Midbrain (tissue), 1 donor: ENCODE measurements at places on chromosomes 13 and 19.

DNA sequence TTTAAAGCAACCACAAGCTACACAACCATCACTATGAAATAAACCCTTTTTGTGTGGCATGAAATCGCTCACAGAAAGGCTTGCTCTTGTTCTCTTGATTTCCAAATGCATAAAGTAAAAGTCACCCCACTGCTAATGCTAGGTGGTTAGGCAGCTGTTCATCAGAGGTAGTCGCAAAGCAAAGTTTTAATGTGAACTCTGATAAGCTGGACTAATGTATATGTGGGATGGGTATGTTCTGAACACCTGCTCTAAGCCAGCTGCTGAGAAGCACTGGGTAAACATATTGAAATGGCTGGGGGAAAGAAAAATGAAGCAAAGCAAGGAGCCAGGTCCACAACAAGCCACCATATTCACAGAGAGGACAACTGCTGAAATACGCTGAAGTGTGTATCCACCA, 142.3 kb downstream of the KLF12 start:
- no peak for DNase-seq

GRCh38 chr19:28420811-28421550, 792.0 kb downstream of the UQCRFS1 start:
- no peak for DNase-seq

DNA sequence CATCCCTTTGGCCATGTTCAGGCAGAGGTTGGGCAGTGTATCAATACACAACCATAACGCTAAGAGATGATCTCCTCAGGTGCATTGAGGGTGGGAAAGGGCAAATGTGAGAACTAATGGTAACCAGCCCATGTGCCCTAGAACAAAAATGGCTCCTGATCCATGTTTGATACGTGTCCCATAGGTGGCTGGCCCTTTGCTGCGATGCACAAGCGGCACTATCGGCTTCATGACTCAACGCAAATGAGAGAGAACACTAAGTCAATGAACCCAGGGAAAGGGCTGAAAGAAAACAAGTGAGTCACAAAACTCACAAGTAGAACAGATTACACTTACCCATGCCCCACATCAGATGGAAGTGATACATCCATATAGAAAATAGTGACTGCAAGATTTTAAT, 201.7 kb downstream of the ABCC4 start:
- DNase-seq = no peak

DNA sequence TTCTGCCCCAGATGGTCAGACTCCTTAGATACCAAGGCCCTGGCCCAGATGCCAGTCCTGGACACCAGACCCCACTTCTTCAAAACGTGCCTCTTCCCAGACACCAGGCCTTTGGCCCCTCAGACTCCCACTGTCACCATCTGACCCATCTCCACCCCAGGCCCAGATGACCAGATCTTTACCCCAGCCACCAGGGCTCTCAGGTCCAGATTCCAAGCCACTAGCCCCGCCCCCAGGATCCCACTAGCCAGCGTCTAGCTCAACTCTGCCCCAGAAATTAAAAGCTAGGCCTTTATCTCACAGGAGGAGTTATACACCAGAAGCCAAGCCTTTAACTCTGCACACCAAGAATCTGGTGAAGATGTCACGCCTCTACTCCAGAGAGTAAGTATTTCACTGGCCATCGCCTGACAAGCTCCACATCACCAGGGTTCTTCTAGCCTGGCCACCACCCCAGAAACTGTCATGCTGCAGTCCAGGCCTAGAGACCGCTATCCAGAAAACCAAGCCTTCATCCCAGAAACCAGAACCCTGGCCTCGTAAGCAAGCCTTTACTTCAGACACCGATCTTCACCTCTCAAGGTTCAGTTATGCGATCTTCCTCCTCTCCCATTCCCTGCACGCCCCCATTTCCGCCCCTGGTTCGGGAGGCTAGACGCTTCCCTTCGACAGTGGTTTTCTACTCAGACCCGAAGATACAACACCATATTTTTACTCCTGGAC, 595 bp downstream of the XAB2 start:
- no peak for DNase-seq

GRCh38 chr13:98515818-98516465, 61.0 kb downstream of the STK24 start:
- no peak for DNase-seq

DNA sequence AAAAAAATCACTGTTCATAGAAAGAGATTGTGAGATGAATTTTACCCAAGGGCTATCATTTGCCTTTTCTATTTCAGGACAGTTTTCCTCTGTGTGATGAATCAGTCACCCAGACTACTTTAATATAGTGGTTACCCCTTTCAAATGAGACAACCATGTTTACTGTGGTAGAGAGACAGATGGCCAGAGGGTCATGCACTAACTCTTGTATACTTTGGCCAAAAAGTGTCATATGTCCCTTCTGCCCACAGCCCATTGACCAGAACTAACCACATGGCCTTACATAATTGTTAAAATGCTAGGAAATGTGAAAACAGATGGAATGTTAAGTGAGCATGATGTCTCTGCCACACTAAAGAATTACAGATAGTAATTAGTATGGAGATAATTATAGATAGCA, 498.7 kb downstream of the DACH1 start:
- no peak for DNase-seq

DNA sequence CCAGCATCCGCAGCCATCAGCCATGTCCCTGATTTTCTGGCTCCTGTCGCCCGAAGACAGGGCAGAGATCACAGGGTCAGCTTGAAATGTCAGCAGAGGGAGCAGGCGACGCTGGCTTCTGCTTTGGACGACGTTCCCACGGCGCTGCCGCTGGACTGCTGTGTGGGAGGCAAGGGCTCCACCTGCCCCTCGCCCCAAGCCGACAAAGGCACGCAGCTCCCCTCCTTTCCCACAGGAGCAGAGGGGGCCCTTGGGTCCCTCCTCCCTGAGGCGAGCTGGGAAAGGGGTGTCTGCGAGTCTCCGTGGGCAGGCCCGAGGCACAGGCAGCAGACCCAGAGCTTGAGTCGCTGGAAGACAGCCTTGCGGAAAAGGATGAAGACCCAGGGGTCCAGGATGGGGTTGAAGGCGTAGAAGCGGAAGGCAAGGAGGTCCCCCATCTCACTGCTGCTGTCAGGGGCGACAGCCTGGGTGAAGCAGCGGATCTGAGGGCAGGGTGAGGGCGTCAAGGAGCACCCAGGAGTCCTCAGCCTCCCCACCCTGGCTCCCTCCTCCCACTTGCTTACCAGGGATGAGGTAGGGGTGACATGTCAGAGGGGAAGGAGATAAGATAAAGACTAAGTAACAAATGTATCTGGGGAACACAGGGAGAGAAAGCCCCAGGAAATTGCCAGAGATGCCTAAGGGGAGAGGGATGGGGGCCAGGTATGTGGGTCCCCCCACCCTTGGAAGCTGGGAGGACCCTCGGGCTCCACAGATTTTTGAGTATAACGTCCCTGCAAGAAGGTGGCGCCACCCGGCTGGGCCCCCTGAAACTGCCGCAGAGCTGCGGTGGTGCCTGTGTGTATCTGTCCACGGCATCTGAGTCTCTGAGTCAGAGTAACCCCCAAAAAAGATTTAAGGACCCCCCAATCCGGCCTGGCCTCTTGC, 3.4 kb downstream of the PTGIR start:
- no peak for DNase-seq

DNA sequence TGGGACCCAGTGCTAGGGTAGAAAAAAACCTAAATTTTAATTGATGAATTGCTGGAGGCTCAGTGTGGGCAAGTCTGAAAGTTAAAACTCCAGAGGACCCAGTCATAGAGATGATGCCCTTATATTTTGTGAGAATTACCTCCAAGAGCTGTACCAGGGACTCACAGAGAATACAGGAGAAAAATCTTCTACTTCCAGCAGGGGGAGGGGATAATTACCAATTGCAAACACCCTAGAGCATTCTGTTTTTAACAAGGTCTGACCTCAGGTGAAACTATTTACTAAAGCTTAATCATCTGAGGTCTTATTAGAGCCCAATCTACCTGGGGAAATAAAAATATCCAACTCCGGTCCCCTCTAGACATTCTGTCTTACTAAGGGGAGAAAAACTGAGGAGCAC, 994.7 kb upstream of the MIR17HG start:
- no peak for DNase-seq

DNA sequence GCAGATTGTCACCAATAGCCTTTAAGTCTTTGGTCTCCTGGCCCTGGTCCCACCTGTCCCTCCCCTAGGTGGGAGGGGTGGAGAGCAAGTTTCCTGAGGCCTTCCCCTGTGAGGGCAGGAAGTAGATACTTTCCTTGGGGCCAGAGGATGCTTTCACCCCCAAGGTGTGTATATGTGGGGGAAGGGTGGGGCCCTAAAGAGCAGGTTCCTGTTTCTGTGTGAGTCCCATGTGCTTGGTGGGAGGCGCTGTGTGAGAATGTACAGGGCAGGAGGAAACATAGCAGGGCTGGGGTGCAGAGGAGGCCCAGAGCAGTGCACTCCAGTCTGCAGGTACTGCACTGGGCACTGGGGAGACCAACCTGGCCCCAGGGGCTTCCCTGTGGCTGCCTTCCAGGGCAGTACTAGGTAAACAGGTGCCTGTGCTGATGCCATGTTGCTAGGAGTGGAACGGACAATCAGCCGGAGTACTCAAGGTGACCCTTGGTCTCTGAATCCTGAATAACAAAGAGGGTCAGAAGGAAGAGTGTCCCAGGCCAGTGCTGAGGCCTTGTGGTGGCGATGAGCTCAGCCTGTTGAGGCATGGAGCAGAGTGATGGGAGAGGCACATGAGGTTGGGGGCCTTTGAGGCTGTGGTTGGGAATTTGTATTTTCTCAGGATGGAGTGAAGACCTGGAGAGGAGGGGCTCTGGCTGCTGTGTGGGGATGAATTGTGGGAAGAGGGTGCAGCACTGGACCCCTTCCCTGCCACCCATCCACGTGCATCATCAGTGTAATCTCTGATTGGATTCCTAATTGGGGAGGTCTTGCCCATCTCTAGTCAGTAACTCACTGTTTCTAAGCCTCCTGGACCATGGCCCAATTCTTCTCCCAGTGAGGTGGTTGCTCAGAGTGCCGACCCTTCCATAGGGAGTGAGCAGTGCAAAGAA, 5.1 kb downstream of the EGLN2 start:
- DNase-seq = no peak

DNA sequence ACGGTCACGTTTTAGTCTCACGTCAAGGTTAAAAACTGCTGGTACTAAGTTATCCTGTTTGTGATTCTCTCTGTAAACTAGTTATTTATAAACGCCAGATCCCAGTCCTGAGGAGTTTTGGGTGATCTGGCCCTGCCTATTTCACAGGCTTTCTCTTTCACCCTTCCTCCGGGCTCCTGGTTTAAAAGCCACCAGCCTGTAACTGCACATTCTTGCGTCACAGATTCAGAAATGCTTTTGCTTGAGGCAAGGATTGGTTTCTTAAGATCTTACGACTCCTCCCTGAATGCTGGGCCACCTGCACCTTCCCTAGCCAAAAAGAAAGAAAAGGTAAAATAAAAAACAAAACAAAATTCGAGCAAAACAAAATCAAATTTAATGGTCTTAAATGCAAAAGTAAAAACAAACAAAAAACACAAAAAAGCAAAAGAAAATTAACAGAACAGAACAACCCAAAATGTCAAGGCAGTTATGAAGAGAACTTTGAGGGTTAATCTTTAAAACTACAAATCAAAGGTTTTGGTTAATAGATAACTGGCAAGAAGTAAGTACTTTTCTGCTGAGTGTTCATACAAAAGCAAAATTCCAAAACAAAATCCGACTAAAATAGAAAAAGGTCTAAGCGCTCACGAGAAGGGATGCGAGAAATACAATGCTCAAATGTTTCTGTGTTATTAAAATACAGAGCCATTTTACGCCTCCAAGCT, 18.6 kb upstream of the TIMM44 start:
- DNase-seq = no peak

DNA sequence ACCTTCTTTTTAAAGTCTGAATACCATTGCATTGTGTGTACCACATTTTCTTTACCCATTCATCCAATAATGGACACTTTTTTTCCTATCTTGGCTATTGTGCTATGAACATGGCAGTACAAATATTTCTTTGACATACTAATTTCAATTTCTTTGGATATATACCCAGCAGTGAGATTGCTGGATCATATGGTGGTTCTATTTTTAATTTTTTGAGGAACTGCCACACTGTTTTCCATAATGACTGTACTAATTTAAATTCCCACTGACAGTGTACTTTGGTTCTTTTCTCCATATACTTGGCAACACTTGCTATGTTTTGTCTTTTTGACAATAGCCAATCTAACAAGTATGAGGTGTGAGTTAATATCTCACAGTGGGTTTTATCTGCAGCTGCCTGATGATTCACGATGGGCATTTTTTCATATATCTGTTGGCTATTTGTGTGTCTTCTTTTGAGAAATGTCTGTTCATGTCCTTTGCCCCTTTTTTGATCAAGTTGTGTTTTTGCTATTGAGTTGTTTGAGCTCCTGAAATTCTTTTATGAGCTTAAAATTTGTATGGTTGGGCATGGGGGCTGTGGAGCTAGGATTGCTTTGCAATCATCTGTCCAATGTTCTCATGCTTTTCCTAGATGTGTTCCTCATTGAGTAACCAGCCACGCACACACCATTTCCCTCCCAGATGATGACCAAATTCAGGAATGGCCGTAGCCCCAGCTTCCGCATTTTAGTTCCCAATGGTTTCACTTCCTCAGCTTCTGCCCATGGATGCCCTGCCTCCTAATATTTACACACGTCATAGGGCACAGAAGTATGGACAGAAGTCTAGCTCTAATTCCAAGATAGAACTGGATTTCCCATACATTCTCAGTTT, 380.0 kb upstream of the SGCG start:
- DNase-seq = peak; percentile 33

GRCh38 chr13:91133941-91134802, 213.3 kb upstream of the MIR17HG start:
- peak; percentile 74 for DNase-seq

DNA sequence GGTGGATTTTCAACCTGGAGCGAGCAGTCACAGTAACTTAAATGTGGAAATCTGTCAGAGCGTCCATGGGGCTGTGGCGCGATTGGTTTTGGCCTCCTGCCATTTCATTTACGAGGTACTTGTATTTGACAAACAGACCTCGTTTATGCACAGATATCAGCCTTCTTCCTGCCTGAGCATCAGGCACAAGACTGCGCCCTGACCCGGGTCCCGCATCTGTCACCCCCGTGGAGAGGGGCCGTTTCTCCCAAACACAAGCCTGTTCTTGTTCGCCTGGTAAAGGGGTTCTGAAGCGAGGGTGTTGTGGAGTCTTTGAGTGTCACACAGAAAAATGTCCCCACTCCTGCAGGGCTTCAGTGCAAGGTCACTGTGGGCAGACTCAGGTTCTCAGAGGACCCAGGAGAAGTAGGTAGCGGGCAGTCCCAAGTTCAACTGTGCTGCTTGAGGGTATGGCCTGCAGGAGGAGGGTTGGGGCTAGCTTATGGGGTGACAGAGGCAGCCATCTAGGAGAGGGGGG, 202.3 kb downstream of the URI1 start:
- no peak for DNase-seq

- no peak for DNase-seq
Measured at GRCh38 chr13:35858665-35859064, 272.5 kb downstream of the DCLK1 start.
